ENCODE measurements at places on chromosomes 1 and 21. TPM values are rescaled to one million over a fixed set of nuclear protein-coding genes. Genes with fewer than 3 reads are reported as not detected.

The PTPRU gene
- 0.74 TPM for total RNA-seq

The ZNF593 gene
- 90.8 TPM for total RNA-seq

- no peaks in the 10 kb centered on the region for H3K36me3 ChIP-seq
- H3K4me3 ChIP-seq, result no peak overlapping the region
- DNase-seq, result no peak
Observed at GRCh38 chr21:25939396-25939761, 204.6 kb downstream of the GABPA start.

GRCh38 chr1:115783311-115783710 is 14.8 kb upstream of the CASQ2 start:
- H3K4me1 ChIP-seq, result no peaks in the 10 kb centered on the region
- no peak for DNase-seq
- no peak overlapping the region for H3K4me3 ChIP-seq
- H3K27me3 ChIP-seq, result peaks cover 29% of the 10 kb centered on the region
- H3K36me3 ChIP-seq, result no peaks in the 10 kb centered on the region

The FCRLA gene
- 0.56 TPM for total RNA-seq

GRCh38 chr1:242435200-242435599 is 89.3 kb downstream of the PLD5 start:
- peaks cover 20% of the 10 kb centered on the region for H3K27me3 ChIP-seq
- H3K4me3 ChIP-seq, result no peak overlapping the region
- no peak for DNase-seq
- H3K27ac ChIP-seq, result no peak overlapping the region

- no peaks in the 10 kb centered on the region for H3K4me1 ChIP-seq
- no peak overlapping the region for H3K27ac ChIP-seq
- DNase-seq, result no peak
- H3K4me3 ChIP-seq, result no peak overlapping the region
- no peaks in the 10 kb centered on the region for H3K27me3 ChIP-seq
Observed at GRCh38 chr1:51799372-51799771, 79.2 kb downstream of the NRDC start.

- H3K27me3 ChIP-seq, result peaks cover 42% of the 10 kb centered on the region
- peaks cover 11% of the 10 kb centered on the region for H3K4me1 ChIP-seq
- peak; percentile 84 for DNase-seq
Observed at GRCh38 chr1:8317647-8318381, at the start of gene SLC45A1. SLC45A1 (plus strand) TSS chr1:8318114; CDS start chr1:8324330, 6,216 bp downstream.

DNA sequence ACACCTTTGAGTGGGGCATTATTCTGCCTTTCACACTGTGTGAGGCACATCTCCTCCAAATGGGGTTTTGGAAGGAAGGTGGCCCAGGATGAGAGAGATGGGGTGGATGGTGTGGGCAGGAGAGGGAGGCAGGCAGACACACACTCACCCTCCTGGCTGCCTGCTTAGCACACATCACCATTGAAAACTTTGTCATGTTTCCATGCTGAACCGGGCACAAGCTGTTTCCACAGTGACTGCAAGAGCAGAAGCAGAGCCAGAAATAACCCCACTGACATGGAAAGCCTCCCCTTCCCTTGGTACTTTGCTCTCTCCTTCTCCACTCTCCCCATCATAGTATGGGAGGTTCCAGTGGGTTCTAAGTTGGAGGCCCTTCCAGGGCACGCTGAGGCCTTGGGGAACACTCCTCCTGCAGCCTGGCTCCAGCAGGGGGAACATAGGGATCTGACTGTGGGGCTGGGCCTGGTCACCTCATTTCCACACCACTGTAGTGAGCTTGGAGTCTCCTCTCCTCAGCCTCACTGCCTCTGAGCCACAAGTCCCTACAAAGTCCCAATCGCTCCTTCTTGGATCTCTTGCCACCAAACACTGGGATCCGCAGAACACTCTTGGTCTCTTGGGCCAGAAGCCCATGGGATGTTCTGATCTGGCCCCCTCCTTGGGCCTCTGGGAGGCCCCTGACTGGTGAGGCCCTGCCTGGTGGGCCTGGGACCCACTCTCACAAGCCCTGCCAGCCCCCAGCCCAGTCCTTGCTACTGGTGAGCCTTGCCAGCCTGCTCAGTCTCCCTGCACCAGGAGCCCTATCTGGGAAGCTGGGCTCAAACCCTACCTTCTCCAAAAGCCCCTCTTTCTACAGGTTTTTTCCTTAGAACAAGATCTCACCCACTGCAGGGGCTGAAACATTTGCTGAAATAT is 163.0 kb upstream of the EDN2 start:
- H3K4me3 ChIP-seq, result no peak overlapping the region
- no peak for DNase-seq
- H3K4me1 ChIP-seq, result peaks cover 38% of the 10 kb centered on the region
- no peaks in the 10 kb centered on the region for H3K27me3 ChIP-seq
- H3K27ac ChIP-seq, result peak overlapping the region; percentile 44
- H3K36me3 ChIP-seq, result peaks cover 38% of the 10 kb centered on the region
